Activated CD4-positive, CD25-positive, alpha-beta regulatory T cell (primary cell): ENCODE measurements at places on chromosomes 5 and 9.

DNA sequence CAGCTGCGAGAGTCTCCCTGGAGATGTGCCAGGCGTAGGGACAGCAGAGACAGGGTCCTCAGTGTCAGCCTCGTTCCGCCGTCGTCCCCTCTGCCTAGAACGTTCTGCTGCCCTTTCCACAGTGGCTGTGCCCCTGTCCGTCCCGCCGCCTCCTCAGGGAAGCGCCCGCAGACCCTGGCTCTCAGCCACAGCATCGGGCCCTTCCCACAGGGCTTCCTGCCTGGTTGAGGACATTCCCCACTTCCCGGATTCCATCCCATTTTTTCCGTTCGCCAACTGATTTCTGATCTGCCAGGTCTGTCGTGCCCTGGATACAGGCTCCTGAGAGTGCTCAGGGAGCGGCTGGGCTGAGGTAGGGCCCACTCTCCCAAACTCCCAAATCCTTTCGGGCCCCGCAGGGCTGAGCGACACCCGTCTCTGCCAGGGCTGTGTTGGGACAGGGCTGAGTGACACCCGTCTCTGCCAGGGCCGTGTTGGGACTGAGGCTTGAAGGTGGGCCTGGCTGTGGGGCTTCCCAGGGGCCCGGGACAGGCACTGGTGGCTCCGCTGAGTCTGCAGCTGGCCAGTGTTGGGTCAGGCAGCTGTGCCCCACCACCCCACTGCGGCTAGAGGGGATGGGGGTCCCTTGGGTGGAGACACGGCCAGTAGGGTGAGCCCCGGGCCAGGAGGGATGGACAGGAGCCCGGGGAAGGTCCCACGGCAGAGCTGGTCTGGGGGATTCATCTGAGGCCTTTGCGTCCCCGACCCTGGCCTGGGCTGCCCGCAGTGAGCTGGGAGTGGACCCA, 15.9 kb downstream of the DNLZ start:
- DNase-seq: no peak

GRCh38 chr5:140205952-140206351, 31.0 kb downstream of the CYSTM1 start:
- no peak for DNase-seq

- no peak for DNase-seq
These were observed 149.3 kb upstream of the COL5A1 start for GRCh38 chr9:134492281-134492691.

DNA sequence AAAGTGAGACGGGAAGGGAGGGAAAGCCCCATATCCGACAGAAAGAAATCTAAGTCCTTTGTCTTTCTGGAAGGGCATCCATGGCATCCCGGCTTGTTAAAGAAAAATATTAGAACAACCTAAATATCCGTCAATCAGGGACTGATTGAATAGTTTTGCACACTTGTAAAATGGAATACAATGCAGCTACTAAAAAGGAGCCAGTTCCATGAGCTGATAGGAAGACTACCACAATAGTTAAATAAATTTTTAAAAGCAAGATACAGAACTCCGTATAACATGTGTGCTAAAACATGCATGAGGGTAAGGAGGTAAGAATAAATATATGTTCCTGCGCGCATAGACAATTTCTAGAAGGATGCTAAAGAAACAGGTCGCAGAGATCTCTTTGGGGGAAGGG, 12.8 kb upstream of the GNPDA1 start:
- no peak for DNase-seq

GRCh38 chr5:90504743-90505142, 24.6 kb downstream of the LYSMD3 start:
- no peak for DNase-seq

- no peak for DNase-seq
These were observed 12.6 kb upstream of the C5orf46 start for GRCh38 chr5:147918899-147919298.

DNA sequence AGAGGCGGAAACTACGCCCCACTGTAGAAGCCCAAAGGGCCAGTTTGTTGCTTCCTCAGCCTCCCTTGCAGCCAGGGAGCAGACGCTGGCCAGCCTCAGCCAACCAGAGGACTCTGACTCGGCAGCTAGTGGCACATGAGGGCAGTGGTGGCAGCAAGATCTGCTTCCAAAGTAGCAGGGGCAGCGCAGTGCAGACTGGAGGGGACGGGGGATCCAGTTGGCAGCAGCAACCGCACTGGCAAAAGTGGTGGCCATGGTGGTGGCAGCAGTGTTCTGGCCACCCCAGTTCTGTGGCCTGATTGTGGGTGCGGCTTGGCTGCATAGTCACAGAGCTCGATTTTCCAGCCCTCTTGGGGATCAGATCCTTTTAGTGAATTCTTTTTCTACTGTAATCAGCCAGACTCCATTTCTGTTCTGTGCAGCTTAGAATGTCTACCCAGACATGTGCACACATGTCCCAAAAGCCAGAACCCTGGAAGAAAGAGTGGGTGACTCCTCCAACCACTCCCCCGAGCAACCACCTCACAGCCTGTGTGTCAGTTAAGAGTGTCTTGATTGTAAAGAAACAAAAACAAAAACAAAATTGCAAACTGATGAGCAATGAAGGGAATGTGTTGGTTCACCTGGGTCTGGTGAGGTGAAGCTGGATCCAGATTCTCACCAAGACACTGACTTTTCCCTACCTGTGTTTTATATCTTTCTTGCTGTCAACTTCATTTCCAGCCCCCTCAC, 11.0 kb upstream of the ZBTB43 start:
- DNase-seq: no peak

DNA sequence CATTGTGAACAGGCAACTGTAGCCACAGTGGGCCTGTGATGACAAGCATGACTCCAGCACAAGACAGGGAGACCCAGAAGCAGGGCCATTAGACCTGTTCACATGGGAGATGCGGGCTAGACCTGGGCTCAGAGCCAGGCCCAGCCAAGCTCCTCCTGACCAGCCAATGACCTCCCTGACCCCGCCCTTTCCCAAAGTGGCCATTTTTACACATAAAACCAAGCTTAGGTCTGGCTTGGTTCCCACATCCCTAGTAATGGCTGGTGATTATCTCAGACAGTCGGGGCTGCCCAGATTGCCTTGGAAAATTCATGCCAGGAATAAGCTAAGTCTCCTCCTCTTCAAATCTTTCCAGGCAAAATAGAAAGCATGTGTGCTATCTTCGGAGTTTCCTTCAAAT, 94.1 kb downstream of the FRMD3 start:
- DNase-seq: no peak

DNA sequence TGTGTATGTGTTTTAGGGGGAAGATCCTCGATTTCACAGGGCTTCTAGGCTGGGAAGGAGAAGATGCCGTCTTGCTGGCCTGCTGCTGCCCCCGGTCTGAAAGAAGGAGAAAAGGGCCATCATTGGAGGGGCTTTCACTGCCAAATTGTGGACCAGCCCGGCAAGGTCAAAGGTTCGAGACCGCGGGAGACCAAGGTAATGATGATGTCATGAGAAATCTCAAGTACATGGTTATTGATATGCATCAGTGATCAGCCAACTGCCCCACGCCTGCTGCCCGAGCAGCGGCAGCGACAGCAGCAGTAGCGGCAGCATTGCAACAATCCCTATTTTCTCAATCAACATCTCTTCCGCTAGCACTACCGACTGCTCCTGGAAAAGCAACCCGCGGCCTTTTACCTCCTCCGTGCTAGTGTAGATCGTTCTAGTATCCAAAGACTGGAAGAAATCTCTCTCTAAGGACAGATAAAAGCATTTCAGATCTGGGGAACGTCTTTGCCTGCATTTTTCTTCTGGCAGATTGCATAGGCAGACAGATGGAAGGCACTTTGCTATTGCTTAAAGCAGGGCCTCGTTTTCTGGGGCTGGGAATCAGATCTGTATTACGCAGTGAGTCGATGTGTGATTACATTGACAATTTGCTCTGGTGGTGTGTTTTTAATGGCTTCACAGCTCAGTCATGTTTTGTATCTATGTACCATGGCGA, 215.3 kb downstream of the MEF2C start:
- DNase-seq: no peak

DNA sequence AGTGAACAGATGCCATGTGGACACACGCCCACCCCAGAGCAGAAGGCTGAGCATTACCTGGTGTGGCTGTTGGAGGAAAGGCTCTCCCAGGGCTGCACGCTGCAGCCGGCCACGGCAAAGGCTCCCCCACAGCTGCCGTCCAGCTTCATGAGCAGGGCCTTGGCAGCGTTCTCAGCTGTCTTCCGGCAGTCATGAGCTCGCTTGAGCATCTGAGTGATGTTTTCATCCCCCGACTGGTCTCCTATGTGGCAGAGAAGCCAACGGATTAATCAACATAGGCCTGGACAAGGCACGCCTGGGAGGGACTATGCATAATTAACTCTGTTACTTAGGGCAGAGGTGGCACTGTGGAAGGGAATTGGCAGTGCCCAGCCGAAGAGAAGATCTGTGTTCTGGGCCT, 87.3 kb downstream of the DCP2 start:
- DNase-seq: no peak

DNA sequence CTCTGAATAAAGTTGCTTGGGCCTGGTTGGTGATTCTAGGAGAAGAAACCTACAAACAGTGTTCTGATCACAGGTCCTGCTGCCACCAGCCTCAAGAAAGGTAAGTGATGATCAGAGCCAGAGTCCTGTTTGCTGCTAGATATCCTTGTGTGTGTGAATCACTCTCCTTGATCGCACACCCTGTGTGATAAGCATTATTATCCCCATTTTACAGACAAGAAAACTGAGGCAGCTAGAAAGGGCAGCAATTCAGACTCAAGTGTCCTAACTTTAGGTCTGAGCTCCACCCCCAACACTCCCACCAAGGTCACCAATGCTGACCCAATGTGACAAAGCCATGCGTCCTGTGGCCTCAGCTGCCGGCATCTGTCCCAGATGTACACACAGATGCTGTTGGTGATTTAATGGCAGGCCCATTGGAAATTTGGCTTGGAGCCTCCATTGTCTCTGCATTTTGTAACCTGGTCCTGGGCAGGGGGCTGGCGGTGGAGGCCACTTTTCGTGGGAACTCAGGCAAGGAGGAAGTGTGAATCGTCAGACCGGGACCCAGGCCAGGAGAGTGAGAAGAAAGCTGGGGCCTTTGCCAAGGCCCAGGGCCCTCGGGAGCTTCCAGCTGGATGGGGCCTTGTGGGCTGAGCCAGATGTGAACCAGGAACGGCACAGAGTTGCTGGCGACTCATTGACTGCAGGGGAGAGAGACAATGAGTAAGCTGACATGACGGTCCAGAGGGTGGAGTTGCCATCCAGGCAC, 29.8 kb upstream of the GGTA1 start:
- DNase-seq: no peak

DNA sequence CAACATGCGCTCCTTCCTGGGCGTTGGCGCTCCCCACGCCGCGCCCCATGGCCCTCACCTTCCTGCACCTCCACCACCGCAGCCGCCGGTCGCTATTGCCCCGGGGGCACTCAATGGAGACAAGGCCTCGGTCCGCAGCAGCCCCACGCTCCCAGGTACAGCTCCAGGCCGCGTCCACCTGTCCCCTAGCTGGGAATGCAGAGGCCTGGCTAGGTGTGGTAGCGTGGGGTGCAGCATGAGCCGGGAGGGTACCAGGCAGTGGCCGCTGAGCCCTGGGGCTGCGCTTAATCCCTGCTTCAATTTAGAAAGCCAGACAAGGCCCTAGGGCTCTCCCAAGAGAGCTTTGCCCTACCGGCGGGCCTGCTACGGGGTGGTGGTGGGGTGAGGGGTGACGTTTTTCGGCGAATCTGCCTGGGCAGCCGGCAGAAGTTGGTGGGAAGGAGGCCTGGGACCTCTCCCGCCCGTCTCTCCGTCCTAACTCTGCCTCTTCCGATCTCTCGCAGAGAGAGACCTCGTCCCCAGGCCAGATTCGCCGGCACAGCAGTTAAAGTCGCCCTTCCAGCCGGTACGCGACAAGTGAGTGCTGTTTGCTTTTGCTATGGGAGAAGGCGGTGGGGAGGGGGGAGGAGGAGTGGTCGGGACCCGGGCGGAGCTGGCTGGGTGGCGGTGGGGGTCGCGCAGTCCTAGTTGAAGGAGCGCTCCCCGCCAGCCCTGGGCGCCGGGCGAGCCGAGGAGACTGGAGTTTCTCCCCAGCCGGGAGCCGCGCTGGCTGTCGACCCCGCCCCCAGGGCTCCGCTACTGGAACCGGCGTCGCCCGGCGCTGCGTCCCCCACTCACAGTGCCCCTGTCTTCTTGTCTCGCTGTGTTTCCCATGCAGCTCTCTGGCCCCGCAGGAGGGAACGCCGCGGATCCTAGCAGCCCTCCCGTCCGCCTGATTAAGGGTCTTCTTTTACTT, 4.8 kb downstream of the IRX1 start:
- DNase-seq: no peak

DNA sequence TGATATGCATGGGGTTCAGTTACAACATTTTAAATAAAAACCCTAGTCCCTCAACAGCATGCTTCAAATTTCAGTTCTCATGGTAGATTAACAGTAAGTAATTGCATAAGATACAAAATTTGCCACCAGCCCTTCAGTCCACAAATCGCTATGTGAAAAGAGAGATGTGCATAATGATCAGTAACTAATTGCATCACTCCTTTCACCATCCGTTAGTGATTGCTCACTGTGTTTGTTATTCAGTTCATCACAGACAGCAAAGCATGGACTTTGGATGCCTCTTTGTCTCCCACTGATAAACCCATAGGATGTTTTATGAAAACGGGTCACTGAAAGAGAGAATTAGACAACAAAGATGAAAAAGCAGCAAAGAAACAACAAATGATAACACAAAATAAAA, 103.2 kb downstream of the MCTP1 start:
- no peak for DNase-seq

- DNase-seq: no peak
These were observed 18.9 kb upstream of the PDZD2 start for GRCh38 chr5:31620026-31620425.

GRCh38 chr5:78547183-78547582, 101.4 kb downstream of the LHFPL2 start:
- no peak for DNase-seq

DNA sequence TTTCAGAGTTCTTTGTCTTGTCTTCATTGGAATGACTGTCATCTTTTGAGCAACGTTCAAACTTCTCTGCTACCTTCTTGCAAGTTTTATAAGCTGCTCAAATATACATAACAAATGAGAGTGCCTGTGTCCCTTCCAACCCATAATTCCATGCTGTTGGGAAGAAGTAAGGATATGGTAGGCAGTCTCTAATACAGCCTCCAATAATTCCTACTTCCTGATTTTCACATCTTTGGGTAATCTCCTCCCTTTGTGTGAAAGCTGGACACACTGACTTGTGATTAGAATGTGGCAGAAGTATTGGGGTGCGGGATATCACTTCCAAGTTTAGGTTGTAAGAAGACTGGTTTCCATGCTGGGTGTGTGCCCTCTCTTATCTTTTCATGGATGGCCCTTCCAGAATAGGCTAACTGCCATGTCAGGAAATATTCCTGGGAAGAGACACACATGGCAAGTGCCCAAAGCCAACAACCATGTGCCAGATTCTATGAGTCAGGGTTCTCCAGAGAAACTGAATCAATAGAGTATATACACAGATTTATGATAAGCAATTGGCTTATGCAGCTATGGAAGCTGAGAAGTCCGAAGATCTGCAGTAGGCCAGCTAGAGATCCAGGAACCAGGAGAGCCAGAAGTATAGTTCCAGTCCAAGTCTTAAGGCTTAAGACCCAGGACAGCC, 531.3 kb downstream of the NTRK2 start:
- DNase-seq: no peak

DNA sequence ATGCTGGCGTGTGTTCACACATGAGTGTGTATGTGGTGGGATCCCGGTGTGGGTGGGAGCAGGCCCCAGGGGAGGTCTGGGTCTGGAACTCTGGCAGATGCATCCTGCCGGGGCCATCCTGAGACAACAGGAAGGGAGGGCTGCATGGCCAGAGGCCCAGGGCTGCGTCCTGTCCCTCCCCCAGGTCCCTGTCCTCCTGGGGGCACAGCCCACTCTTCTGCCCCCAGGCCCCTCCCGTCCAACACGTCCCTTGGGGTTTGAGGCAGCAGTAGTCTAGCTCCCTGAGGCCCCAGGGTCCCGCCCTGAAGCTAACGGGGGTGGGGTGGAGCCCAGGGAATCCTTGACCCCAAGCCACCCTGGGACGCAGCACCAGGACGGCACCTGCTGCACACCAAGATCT, 16.6 kb downstream of the FLT4 start:
- DNase-seq: no peak
